Kasumi-1 (cell line): ENCODE measurements at places on chromosomes 2 and 18.

DNA sequence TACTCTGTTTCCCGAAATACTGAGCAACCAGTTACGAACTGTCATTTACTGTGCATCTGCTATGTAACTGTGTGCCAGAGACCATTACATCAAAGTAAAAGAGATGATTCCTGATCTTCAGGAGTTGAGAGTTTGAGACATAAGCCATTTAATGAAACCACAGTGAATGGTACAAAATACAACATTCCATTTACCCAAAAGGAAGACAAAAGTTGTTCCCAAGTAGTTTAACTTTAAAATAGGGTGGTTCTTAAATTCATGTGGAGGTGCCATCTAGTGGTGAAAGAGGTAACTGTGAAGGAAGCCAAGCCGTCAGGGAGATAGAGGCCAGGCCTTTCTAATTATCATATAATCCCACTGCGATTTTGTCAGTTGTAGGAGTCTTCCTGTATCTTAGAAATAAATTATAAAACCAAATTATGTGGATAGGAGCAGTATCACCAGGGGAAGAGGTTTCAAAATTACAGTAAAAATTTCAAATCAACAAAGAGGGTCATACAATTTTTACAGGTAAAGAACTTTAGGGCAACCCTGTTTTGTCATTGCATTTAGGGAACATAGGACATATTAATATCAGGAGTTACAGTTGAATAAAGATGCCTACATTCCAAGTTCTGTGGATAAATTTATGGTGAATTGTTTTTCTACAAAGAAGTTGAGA is 67.7 kb downstream of the EPAS1 start:
- peak; percentile 81 for DNase-seq

DNA sequence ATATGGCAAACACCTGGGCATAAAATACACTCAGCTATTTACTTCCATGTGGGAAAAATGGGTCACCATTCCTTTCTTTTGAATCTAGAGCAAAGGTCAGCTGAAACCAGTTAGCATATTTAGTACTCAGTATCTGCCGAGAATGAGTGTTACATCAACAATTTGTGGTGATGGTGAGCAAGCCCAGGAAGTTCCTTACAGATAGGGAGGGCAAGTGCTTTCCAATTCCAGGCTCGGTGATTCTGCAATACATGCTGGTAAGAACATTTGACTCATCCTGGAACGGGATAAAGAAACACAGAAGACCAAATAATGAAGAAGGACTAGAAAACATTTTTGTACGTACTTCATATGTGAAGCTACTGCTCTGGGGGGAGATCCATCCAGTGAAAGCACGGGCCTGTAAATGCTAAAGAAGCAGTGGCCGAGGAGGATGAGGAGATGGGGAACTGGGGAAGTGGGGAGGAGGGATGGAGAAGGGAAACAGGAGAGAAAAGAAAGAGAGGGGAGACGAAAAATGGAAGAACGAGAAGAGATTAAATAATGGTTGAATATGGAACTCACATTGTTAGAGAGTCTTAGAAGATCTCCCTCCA is 251.9 kb downstream of the TTC32 start:
- DNase-seq: no peak

GRCh38 chr2:240429341-240429871 is 6.1 kb upstream of the GPC1 start:
- no peak for DNase-seq

DNA sequence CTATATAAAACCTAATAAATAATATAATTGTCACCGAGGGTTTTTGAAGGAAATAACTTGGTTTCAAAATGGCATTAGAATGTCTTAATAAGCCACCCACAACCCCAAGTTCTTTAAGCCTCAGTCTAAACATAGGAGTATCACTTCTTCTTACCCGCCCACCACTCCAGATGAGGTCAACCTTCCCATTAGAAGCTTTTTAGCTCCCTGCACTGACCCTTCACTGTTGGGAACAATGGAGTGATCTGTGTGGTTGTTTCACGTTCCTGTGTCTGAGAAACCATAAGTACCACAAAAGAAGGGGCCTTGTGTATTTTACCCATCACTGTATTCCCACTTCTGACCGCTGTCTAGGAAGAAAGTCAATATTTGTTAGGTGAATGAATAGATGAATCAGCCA is 326.3 kb upstream of the ZNF521 start:
- DNase-seq: no peak

GRCh38 chr2:20501974-20502373 is 55.1 kb downstream of the RHOB start:
- DNase-seq: no peak

GRCh38 chr2:75564026-75564688 is 3.4 kb upstream of the EVA1A start:
- DNase-seq: no peak

GRCh38 chr2:182852090-182852489 is 14.3 kb downstream of the FRZB start:
- no peak for DNase-seq

DNA sequence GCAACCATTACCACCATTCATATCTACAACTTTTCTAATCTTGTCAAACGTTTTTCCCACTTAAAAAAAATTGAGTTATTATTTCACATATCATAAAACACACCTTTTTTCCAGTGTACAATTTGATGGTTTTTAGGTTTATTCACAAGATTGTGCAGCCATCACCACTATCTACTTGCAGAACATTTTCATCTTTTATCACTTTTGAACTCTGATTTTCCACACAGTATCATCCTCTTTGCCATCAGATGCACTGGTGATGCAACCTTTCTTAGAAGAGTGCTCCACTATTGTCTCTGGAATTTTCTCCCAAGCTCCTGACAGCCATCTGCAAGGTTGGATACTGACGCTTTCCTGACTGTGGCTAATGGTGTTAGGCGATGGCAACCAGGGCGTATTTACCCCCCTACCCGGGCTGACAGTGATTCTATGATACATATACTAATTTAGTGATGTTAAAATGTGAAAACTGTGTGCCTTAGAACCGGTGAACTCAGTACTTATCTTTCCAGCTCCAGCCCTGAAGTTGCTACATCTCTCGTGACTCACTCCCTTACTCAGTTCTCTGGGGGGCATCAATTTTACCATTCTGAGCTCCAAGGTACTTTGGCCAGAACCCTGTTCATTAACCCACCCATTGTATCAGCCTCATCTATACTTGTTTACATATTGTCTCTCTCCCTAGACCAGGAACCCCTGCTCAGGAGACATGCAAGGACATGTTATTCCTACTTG is 105.4 kb upstream of the SPRED2 start:
- no peak for DNase-seq

DNA sequence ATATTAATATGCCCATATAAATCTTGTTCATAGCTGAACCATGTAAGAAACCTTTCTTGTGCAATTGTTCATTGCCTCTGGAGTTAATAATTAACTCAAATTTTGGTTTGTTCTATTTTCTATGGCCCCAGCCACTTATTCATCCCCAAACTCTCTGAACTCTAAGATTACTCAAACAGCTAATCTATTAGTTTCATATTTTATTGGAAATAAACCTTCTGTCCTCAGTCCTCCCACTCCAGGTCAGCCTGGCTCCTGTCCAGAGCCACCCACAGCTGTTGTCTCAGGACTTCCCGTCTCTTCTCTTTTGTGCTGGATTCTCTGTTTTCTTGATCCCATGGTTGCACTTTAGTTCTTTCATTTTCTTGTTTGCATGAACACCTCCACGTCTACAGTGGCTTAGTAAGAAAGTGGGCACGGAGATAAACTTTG is 4.4 kb upstream of the RNF103 start:
- DNase-seq: no peak

- DNase-seq: no peak
These were observed 49.5 kb downstream of the SLC40A1 start for GRCh38 chr2:189530965-189531637.

GRCh38 chr18:25661831-25662230 is 309.9 kb upstream of the ZNF521 start:
- DNase-seq: no peak

DNA sequence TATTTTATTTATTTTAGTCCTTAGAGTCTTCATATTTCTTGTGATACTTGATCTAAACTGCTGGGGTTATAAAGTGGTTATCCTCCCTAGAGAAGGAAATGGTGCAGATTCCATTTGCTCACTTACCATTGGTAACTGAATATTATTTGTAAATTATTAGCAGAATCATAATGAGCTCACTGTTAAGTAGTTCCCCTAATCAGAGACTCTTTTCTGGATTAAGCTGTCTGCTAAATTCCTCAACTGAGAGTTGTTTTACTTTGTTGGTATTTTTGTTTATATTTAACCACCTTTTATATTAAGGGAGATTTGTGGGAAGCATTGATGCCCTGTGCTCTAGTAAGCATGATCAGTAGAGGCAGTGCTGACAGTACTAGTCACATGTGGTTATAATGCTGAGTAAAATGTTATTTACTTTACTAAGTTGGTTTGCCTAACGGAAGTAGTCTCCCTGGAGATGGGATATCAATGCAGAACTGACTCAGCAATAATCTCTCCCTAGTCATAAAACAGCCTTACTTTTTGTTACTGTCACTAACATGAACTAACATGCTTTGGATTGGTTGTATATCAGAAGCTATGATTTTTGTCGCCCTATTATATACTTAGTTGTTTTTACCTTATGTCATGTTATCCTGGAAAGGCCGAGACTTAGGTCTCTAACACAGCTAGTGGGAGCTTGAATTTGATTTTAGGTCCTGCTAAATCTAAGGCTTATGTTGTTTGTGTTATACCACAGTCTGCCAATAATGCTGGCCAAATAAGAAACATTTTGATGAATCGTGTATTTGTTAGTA is 166.7 kb downstream of the MCFD2 start:
- no peak for DNase-seq

- DNase-seq: no peak
These were observed 261.4 kb downstream of the EPHA4 start for GRCh38 chr2:221310730-221311129.

- DNase-seq: no peak
These were observed 206.1 kb upstream of the CDH7 start for GRCh38 chr18:65544701-65545100.

DNA sequence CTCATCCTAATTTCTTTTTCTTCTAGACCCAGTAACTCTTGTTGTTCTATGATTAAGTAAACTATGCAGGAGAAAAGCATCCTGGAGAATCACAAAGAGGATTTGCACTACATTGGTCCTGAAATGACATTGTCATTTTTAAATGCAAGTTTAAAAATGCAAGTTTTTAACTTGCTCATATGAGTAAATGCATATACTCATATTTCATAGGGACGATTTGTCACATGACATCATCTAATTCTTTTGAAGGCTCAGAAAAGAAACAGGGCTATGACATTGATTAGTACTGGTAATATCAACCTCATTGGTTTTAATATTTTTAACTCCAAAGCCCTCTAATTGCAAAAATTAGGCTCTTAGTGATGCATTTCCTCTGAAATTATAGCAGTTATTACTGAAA is 324.4 kb downstream of the LRRTM1 start:
- no peak for DNase-seq

DNA sequence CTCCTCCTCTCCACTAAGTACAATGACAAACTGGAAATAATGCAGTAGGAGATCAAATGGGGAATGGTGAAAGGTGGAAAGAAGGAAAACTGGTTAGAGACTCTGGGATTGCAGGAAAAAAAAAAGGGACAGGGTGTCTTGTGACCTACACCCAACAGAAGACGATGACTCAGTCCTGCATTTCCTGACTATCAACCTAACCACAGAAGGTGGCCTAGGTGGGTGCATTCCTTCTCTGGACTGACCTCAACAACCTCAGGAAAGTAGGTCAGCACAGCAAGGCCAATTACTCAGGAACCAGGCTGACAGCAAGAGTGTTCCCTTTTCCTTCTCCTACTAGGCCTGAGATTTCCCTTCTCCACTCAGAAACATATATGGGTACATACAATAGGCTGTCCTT is 1386.4 kb upstream of the ZEB2 start:
- no peak for DNase-seq

GRCh38 chr18:2540575-2540974 is 30.7 kb downstream of the METTL4 start:
- no peak for DNase-seq

DNA sequence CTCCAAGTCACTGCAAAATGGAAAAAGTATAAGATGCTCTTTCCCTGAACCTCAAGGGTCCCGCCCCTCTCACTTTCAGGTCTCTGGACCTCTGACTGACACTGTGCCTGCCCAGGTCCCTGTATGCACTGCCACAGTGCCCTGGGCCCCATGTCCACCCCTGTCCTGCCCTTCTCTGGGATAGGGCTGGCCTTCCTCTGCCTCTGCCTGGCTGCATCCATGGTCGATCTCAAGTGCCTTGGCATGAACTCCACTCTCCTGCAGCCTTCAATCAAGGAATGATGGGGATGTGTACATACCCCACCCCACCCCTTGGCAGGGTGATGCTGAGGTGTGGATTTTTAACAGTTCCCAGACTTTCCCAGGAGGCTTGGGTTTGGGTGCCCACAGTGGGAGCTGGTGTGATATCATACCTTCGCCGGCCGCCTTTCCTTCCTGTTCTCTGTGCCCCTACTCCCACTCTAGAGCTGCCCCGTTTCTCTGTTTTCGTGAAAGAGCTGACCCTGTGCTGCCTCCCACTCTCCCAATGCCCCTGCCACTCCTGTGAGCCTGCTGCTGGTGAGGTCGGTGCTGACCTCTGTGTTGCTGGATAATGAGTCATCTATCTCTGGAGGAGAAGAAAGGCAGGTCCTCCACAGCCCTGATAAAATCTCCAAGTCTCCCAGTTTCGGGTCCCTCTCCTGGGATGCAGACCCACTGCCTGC is 18.9 kb downstream of the PTPN18 start:
- DNase-seq: no peak

GRCh38 chr2:129775952-129776653 is 203.4 kb upstream of the RAB6C start:
- DNase-seq: no peak

GRCh38 chr2:70081221-70081620 is 6.1 kb upstream of the PCBP1 start:
- DNase-seq: no peak

- no peak for DNase-seq
These were observed 81.5 kb downstream of the SEMA4F start for GRCh38 chr2:74735564-74735963.

DNA sequence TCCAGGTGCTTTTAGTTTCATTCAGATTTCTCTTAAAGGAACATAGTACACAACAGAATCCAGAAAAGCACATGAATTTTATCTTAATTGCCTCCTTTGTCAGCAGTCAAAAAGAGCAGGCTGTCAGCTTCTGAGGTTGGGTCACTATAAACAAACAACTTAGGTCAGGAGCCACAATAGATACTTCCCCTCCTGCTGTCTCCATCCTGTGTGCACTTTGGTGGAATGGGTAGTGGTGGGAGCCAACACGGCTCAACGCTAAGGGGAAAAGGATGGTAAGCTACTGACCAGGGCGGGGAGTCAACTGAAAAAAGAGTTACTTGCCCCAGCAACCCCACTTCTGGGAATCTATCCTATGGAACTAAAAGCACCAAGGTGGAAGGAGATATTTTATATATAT is 121.9 kb downstream of the PAX3 start:
- DNase-seq: no peak
